ENCODE measurements at places on chromosomes 3 and 15.
A peak's percentile ranks its signal among the peaks of the same experiment; 100 is the strongest.

DNA sequence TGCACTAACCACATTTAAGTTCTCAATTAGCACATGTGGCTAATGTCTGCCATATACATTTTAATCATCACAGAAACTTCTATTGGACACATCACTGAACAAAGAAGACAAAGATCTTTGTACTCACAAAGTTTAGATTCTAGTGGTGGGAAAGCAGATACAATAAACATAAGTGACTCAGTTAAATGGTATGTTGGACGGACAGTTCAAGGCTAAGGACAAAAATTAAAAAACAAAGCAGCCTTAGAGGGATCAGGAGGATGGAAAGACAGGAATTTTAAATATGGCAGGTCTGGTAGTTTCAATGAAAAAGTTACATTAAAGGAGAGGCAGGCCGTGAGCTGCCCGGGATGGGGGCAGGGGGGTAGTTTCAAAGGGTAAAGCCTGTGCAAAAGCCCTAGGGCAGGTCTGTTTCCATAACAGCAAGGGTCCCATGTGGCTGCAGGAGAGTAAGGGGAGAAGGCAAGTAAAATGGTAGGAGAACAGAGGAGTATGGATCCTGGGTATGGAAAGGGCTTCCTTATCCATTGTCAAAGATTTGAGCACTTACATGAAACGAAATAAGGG, 220.7 kb downstream of the FHIT start:
- DNase-seq: no peak

DNA sequence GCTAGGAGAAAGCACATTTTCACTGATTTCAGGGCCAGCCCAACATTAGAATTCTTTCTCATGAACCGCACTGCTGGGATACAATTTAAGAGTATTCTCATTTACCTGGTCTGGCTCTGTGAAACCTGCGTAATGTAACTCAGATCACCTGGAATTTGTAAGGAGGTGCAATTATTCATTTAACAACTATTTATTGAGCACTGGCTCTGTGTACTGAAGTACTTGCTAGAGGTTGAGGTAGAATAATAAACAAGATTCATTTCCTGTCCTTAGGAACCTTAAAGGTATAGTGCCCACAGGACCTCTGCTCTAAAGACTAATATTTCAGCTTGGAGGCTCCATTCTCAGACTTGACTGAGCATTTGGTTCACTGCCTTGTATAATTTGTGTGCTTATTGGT, 242.2 kb upstream of the ZPLD1 start:
- DNase-seq: no peak

DNA sequence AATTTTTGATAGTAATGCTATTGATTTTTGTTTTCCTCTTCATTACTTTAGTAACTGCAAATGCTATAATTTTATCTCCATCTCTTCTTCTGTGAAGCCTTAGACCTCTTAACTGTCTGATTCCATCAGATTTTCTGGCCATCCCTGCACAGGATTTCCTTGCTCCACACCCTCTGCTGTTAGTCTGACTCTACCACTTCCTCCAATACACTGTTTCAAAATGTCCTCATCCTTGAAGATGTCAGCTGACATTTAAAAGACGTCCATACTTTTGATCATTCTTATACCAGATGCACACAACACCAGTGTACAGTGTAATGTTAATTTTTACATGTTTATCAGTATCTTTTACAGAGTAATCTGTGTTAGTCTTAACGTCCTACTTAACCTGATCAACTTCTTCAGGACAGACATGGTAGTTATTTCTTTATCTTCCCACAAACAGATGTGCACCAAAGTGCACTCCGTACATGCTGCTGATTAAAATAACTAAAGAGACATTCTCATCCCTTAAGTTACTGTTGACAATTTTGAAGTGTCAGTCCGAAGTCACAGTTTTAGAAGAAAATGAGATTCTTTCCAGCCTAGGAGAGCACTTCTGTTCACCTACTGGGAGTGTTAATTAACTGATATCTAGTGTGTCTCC, 102.4 kb upstream of the RASGRP1 start:
- DNase-seq: no peak

GRCh38 chr3:73043414-73043813, 18.0 kb upstream of the EBLN2 start:
- DNase-seq: no peak

DNA sequence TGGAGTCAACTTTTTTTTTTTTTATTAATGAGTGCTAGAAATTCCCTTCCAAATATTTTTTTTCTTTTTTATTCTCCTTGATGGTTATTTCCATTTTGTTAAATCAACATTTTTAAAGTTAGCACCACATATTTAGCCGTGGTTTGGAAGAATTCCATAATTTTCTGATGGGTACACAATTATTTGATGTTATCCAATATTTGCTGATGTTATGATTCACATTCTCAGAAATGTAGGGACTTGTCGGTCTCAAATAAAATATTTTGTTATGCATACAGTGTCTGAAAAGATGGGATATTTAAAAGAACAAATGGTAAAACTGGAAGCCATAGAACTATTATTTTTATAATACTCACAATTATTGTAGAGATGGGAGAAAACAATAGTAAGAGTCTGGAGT, 911.5 kb upstream of the GBE1 start:
- DNase-seq: no peak

DNA sequence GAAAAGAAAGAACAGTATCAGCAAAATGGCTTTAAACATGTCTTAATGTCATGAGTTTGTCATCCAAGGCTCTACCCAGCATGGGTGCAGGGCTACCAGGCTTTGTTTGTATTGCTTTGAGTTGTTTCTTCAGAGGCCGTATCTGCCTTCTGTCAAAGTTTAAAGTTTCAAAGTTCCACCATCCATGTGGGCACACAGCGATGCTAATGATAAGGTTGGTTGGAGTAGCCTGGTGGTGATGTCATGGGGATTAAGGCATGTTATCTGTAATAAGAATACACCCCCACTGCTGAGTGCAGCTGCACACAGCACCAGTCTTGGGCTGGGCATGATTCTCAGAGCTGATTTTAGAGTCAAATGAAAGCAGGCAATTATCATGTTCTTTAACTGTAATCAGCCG, 72.0 kb upstream of the LRTM1 start:
- no peak for DNase-seq

DNA sequence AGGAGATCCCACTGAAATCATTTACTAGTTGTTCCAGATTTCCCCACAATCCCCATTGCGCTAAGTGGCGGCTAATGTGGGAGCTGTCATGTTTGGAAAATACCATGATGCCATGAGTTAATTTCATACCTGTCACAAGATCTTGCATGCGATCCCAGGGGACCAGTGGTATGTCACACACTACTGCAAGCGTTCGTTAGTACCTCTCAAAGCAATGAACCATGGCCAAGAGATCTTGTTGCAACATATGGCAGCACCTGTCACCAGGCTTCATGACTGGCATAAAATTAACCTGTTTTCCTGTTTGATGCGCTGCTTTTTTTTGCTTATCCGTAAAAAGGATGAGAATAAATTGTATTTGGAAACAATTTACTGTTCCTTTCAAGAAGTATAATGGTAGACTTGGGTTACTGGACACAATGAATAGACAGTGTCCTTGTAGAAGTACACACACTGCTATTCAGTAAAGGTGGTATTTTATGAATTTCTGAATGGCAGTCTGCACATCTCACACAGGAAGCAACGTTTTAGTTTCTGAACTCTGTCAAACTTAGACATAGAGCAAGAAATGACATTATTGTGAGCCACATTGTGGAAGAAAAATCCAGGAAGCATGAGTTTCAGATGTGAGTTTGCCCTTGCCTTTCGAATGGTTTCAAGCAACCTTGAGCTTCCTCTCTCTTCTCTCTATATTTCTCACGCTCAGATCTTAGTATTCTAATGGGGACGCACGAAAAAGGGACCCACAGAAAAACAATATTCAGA, 81.9 kb downstream of the CHL1 start:
- peak; percentile 67 for DNase-seq
